ENCODE measurements at places on chromosomes 5 and 9.
A peak's percentile ranks its signal among the peaks of the same experiment; 100 is the strongest.

- DNase-seq, result no peak
Observed at GRCh38 chr5:133201310-133201709, 149.5 kb downstream of the HSPA4 start.

- no peak for DNase-seq
Observed at GRCh38 chr5:151191661-151192060, 32.2 kb downstream of the CCDC69 start.

- DNase-seq, result no peak
Observed at GRCh38 chr9:68802525-68803015, 97.5 kb downstream of the PIP5K1B start.

DNA sequence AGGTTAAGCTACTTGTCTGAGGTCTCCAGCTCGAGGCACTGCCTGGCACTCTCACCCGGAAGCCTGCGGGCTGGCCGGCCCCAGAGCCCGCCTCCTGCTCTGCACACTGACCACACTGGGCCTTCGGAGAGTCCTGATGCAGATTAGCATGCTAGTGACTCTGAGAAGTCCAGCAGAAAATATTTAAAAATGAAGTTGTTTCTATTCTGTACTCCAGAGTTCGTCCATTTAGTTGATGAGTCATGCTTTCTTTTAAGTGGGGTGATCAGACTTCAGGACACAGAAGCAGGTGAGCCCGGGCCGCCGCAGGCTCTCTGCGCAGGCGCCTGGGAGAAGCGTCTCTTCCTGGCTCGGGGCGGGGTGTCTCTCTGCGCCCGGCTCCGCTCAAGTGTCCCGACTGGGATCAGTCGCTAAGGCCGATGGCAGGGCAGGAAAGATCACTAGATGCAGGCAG, 32.5 kb downstream of the FAM240B start:
- peak; percentile 22 for DNase-seq

DNA sequence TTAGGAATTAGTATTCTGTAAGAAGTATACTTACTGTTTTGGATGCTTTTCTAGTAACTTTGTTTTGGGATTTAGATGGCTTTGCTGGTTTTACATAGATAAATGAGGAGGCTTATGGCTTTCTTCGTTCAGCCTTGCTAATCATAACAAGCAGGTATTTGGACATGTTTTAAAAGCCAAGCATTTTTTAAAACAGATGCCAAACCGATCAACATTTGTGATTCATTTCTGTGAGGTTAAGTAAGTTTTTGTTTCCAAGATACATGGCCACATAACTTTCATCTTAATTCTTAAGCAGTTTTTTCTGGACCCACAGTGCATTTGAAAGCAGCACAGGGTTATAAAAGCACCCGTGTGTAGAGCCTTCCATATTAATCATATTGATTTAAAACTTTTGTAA, 21.7 kb downstream of the TARS1 start:
- no peak for DNase-seq

GRCh38 chr9:103802068-103802467, 292.0 kb upstream of the SMC2 start:
- DNase-seq, result no peak
